Chondrocyte (in vitro differentiated cells): ENCODE measurements at places on chromosomes 12 and 14. TPM values are rescaled to one million over a fixed set of nuclear protein-coding genes. Genes with fewer than 3 reads are reported as not detected.

DNA sequence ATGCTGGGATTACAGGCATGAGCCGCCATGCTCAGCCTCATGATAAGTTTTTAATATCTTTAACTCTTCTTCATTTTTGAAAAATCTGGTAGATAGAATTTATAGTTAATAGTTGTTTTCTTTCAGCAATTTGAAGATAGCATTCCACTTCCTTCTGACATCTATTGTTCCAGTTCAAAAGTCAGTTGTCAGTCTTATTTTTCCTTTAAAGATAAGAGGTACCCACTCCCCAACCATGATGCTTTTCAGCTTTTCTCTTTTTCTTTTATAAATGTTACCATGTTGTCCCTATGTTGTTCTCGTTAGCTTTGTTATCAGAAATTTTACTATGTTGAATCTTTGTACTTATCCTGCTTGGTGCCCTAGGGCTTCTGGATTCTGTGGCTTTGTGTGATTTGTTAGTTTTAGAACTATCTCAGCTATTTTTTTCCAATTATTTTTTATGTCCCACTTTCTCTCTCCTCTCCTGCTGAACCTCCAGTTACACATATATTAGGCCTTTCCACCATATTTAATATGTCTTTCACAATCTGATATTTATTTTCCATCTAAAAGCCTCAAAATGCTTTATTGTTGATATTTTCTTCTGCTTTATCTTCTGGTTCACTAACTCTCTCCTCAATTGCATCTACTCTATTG, 181.6 kb upstream of the FOXN3 start:
- H3K36me3 ChIP-seq, result peaks cover 27% of the 10 kb centered on the region
- peaks cover 14% of the 10 kb centered on the region for H3K4me1 ChIP-seq
- H3K4me3 ChIP-seq, result no peak overlapping the region
- no peaks in the 10 kb centered on the region for H3K27me3 ChIP-seq

DNA sequence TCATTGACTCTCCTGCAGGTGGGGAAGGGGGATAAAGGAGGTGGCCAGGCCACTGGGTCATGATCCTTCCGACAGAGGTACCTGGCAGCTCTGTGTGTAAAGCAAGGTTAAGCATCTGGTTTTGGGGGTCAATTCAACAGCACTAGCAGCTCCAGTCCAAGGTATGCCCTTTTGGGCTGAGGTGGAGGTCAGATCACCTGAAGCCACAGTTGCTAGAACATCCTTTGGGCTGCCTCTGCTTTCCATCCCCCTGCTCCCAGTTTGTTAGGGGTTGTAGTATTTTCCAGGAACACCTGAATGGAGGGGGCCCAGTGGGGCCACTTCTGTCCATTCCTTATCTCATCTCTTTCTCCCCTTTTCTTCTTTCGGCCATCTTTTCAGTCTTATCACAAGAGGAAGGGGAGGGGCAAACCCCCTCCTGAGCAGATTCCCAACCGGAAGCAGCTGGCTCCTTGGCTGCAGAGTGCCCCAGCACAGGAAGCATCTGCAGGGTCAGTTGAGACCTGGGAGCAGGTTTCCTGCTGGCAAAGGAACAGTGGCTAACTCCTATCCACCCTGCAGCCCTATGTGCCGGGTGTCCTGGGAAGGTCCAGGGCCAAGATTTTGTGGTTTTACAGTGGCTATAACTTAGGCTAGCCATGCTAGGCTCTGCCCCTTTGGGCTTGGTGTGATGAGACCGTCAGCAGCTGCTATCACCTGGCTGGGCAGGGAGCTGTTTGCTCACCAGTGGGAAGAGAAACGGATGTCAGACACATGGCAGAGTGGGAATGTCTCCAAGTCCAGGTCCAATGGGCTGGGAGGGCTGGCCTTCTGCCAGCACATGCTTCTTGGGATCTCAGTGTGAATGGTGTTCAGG, 40.2 kb downstream of the SH2B3 start:
- peaks cover 29% of the 10 kb centered on the region for H3K4me1 ChIP-seq
- H3K27me3 ChIP-seq, result no peaks in the 10 kb centered on the region
- H3K36me3 ChIP-seq, result peaks cover 19% of the 10 kb centered on the region
- DNase-seq, result no peak
- peak overlapping the region; percentile 88 for H3K27ac ChIP-seq

GRCh38 chr12:88433997-88434703, 146.1 kb downstream of the KITLG start:
- H3K36me3 ChIP-seq, result peaks cover 3% of the 10 kb centered on the region
- no peak overlapping the region for H3K27ac ChIP-seq
- no peaks in the 10 kb centered on the region for H3K27me3 ChIP-seq
- no peak overlapping the region for H3K4me3 ChIP-seq
- H3K4me1 ChIP-seq, result peaks cover 7% of the 10 kb centered on the region

GRCh38 chr12:24913130-24913529, 35.8 kb downstream of the BCAT1 start:
- peaks cover 8% of the 10 kb centered on the region for H3K36me3 ChIP-seq
- peak overlapping the region; percentile 41 for H3K27ac ChIP-seq
- H3K27me3 ChIP-seq, result no peaks in the 10 kb centered on the region
- H3K4me3 ChIP-seq, result no peak overlapping the region
- no peak for DNase-seq

DNA sequence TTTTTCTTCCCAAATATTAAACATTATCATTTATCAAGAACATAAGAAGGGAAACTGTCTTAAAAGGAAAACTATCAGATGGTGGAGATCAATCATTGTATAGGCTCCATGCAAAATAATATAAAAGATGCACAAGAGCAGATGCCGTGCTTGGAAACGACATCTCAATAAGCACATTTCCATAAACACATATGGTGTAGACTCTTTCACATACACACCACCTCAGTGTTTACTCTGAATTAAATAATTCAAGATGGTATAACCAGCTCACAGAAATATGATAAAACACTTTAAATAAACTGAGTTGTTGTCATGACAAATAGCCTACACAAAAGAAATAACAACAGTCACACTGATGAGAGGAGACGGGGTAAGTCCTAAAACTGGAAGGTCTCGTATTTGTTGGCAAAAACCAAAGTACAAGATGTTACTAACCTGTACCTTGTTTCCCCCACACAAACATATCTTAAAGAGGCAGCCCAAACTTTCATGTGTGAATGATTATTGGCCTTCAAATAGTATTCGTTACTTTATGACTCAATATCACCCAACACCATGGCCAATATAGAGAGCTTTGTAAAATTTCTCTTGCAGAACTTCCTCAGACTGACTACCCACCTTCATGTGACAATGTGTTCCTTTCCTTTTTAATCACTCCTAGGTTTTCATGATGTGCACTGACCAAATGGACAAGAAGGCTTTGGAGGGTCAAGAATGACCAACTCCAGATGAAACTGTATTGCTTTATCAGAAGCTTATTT, 48.6 kb upstream of the TMPO start:
- no peak overlapping the region for H3K27ac ChIP-seq
- no peaks in the 10 kb centered on the region for H3K36me3 ChIP-seq
- no peak overlapping the region for H3K4me3 ChIP-seq
- H3K27me3 ChIP-seq, result no peaks in the 10 kb centered on the region

GRCh38 chr12:2212971-2213869, 160.4 kb downstream of the CACNA1C start:
- no peak overlapping the region for H3K4me3 ChIP-seq
- DNase-seq, result no peak
- no peaks in the 10 kb centered on the region for H3K27me3 ChIP-seq
- H3K4me1 ChIP-seq, result peaks cover 18% of the 10 kb centered on the region
- peaks cover 8% of the 10 kb centered on the region for H3K36me3 ChIP-seq
- H3K27ac ChIP-seq, result no peak overlapping the region

- H3K27ac ChIP-seq, result peak overlapping the region; percentile 49
- no peaks in the 10 kb centered on the region for H3K27me3 ChIP-seq
- H3K36me3 ChIP-seq, result peaks cover 7% of the 10 kb centered on the region
- H3K4me1 ChIP-seq, result peaks cover 20% of the 10 kb centered on the region
- peak overlapping the region; percentile 92 for H3K4me3 ChIP-seq
Measured at GRCh38 chr14:76810953-76811400, 1.7 kb downstream of the ANGEL1 start.

- peaks cover 2% of the 10 kb centered on the region for H3K27me3 ChIP-seq
- no peak overlapping the region for H3K27ac ChIP-seq
- no peak overlapping the region for H3K4me3 ChIP-seq
- H3K36me3 ChIP-seq, result peaks cover 3% of the 10 kb centered on the region
Measured at GRCh38 chr14:64906022-64906421, 8.2 kb upstream of the CHURC1 start.

DNA sequence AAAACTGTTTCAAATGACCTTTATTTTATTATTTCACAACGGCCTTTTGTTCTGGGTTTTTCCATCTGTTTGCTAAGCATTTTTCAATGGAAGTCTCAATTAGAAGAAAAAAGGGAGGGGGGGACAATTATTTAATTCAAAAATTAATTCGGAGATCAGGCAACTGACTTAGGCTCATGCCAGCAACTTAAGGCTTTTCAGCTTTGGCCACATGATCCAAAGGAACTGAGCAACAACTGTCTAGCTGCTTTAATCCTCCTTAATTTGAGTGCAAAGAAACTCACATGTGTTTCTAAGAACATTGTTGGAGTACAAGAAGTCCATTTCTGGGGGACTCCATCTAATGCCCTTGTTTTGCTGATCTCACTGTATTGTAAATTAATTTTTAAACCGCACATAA, 188.0 kb downstream of the EXOC5 start:
- no peaks in the 10 kb centered on the region for H3K4me1 ChIP-seq
- no peak overlapping the region for H3K27ac ChIP-seq
- no peak for DNase-seq
- H3K36me3 ChIP-seq, result no peaks in the 10 kb centered on the region

DNA sequence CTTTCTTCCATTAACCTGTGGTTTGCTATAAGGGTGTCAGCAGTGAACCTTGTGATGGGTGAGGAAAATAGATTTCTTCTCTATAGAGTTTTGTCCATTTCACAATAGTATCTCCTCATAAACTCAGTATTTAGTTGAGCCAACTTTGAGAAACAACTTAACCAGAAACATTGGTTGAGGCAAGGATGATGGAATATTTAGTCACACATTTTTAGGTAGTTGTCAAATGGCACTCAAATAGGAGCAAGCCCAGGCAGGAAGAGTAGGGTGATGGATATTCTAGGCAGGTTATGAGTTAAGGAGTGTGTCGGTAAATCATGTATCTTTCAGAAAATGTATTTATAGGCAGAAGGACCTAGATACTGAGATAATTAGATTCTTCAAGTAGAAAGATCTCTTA, 1267.6 kb downstream of the SLC16A7 start:
- no peak overlapping the region for H3K27ac ChIP-seq
- H3K36me3 ChIP-seq, result no peaks in the 10 kb centered on the region
- no peaks in the 10 kb centered on the region for H3K4me1 ChIP-seq
- H3K4me3 ChIP-seq, result no peak overlapping the region

GRCh38 chr14:78633752-78634151, 463.6 kb downstream of the NRXN3 start:
- no peak overlapping the region for H3K27ac ChIP-seq
- DNase-seq, result no peak
- H3K4me3 ChIP-seq, result no peak overlapping the region

DNA sequence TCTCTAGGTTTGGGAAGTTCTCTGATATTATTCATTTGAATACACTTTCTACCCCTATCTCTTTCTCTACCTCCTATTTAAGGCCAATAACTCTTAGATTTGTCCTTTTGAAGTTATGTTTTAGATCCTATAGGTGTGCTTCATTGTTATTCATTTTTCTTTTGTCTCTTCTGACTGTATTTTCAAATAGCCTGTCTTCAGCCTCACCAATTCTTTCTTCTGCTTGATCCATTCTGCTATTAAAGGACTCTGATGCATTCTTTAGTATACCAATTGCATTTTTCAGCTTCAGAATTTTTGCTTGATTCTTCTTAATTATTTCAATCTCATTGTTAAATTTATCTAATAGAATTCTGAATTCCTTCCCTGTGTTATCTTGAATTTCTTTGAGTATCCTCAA, 199.2 kb downstream of the CRADD start:
- H3K4me3 ChIP-seq, result no peak overlapping the region
- DNase-seq, result no peak
- no peak overlapping the region for H3K27ac ChIP-seq

UNC79 gene
- total RNA-seq, result 0.10 to 0.19 TPM (median 0.15 TPM) in 3 replicates

CLBA1 gene
- 6.0 to 6.3 TPM (median 6.3 TPM) in 3 replicates for total RNA-seq

POTEG gene
- total RNA-seq, result not detected in 3 replicates

SYNE3 gene
- total RNA-seq, result 21.4 to 22.3 TPM (median 22.0 TPM) in 3 replicates

SOX5 gene
- 11.1 to 16.2 TPM (median 13.5 TPM) in 3 replicates for total RNA-seq
